ENCODE measurements at places on chromosomes 3 and 15. TPM values are rescaled to one million over a fixed set of nuclear protein-coding genes. Genes with fewer than 3 reads are reported as not detected.
A peak's percentile ranks its signal among the peaks of the same experiment; 100 is the strongest.

DNA sequence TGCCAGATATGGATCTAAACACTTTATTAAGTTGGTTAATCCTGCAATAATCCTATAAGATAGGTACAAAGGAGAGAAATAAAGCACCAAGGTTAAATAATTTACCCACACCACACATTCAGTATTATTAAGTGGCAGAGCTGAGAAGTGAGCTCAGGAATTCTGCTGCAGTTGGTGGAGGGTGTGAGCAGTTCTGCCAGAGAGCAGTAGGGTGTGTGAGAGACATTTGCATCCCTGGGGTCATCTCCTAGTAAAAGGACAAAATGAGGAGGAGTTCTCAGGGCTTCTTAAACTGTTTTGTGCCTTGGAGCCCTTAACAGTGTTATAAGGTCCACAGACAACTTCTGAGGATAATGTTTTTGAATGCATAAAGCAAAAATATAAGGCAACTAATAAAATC, 484.5 kb downstream of the TAFA4 start:
- no peak for DNase-seq
- H3K27me3 ChIP-seq, result no peaks in the 10 kb centered on the region

DNA sequence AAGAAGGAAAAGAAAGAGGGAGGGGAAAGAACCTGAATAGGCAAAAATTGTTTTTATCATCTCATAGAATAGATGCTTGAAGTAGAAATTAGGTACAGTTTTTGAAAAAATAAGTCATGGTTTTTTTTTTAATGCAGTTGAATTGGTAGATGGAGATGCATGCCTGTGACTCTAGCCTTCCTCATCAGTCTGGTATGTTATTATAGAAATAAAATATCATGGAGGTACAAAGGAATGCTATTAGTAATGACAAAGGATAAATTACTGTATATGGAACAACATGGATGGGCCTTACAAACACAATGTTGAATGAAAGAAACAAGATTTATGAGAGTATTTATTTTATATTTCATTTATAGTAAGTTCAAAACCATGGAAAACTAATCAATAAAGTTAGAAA, 162.4 kb upstream of the GALNT15 start:
- DNase-seq, result no peak
- H3K4me3 ChIP-seq, result no peak overlapping the region
- H3K4me1 ChIP-seq, result no peaks in the 10 kb centered on the region
- H3K27ac ChIP-seq, result no peak overlapping the region
- no peaks in the 10 kb centered on the region for H3K36me3 ChIP-seq

TYRO3 gene
- total RNA-seq, result 6.9 TPM

- H3K4me3 ChIP-seq, result no peak overlapping the region
- H3K27ac ChIP-seq, result no peak overlapping the region
- H3K27me3 ChIP-seq, result no peaks in the 10 kb centered on the region
- no peak for DNase-seq
- no peaks in the 10 kb centered on the region for H3K4me1 ChIP-seq
Measured at GRCh38 chr3:1533763-1534162, 440.9 kb downstream of the CNTN6 start.

SQOR gene
- 60.3 TPM for total RNA-seq

DNA sequence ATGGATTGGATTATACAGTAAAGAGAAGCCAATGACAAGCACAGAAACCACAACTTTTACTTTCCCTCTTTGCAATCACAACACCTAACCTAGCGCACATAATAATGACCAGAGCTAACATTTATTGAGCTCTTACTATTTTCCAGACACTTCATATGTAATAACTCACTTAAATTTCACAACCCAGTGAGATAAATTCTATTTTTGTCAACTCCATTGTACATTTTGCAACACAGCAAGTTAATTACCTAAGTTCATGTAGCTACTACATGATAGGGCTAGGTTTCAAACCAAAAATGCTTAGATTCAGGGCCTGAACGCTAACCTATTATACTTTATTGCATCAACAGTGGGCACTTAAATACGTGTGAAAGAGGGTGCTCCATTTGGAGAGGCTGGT, 89.5 kb downstream of the GADL1 start:
- no peak for DNase-seq
- H3K27ac ChIP-seq, result no peak overlapping the region
- no peak overlapping the region for H3K4me3 ChIP-seq
- H3K36me3 ChIP-seq, result no peaks in the 10 kb centered on the region
- H3K27me3 ChIP-seq, result no peaks in the 10 kb centered on the region

GRCh38 chr15:73585871-73586654, 47.1 kb downstream of the NPTN start:
- H3K27me3 ChIP-seq, result no peaks in the 10 kb centered on the region
- DNase-seq, result no peak
- H3K4me3 ChIP-seq, result no peak overlapping the region
- no peak overlapping the region for H3K27ac ChIP-seq
- no peaks in the 10 kb centered on the region for H3K36me3 ChIP-seq

ZIC1 gene
- total RNA-seq, result 6.1 TPM

FANCD2OS gene
- total RNA-seq, result not detected

DNA sequence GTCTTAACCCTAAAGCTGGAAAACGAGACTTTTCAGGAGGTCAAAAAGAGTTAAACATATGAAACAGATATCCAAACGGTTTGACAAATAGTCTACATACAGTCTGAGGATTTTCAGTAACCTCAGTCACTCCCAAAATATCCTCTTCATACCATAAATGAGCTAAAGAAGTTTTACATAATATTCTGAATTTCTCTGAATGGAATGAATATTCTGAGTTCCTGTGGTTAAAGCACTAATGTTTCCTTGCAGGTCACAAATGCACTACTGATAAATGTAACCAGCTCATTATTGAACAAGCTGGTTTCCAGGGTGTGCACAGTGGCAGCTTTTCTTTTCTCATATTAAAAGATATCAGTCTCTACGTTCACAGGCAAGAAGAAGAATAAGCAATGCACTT, 137.4 kb upstream of the POU1F1 start:
- H3K27ac ChIP-seq, result no peak overlapping the region
- H3K4me1 ChIP-seq, result no peaks in the 10 kb centered on the region
- H3K36me3 ChIP-seq, result no peaks in the 10 kb centered on the region

DNA sequence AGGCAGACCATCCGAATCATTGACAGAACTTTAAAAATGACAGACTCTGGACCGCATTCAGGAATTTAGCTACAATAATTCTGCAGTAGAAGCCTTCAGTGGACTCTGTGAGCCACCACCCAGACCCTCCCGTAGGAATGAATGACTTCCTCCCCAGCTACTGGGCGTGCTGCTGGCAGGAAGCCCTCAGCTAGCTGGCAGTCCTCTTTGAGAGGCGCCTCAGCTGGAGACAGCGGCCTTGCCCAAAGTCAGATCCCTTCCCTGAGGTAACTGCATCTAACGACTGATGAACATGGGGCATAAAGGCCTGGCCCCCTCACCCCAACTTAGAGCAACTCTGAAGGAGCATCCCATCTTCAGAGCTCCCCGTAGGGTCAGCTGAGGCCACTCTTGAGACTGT, 25.8 kb downstream of the CRABP1 start:
- no peaks in the 10 kb centered on the region for H3K36me3 ChIP-seq
- H3K4me3 ChIP-seq, result no peak overlapping the region
- DNase-seq, result no peak
- H3K27me3 ChIP-seq, result no peaks in the 10 kb centered on the region
- H3K27ac ChIP-seq, result no peak overlapping the region
- no peaks in the 10 kb centered on the region for H3K4me1 ChIP-seq

A4GNT gene
- total RNA-seq, result not detected

- peak overlapping the region; percentile 75 for H3K27ac ChIP-seq
- no peaks in the 10 kb centered on the region for H3K4me1 ChIP-seq
- no peaks in the 10 kb centered on the region for H3K27me3 ChIP-seq
- H3K36me3 ChIP-seq, result no peaks in the 10 kb centered on the region
Measured at GRCh38 chr3:27643355-27643754, 78.8 kb downstream of the EOMES start.

- no peak overlapping the region for H3K27ac ChIP-seq
- no peak for DNase-seq
- H3K36me3 ChIP-seq, result no peaks in the 10 kb centered on the region
- H3K4me1 ChIP-seq, result no peaks in the 10 kb centered on the region
- H3K27me3 ChIP-seq, result no peaks in the 10 kb centered on the region
- H3K4me3 ChIP-seq, result no peak overlapping the region
Measured at GRCh38 chr3:19347671-19348070, 199.4 kb downstream of the KCNH8 start.

COL8A1 gene
- total RNA-seq, result 13.6 TPM

- peaks cover 30% of the 10 kb centered on the region for H3K36me3 ChIP-seq
- no peak overlapping the region for H3K27ac ChIP-seq
- no peaks in the 10 kb centered on the region for H3K4me1 ChIP-seq
- no peaks in the 10 kb centered on the region for H3K27me3 ChIP-seq
- DNase-seq, result no peak
Measured at GRCh38 chr15:40982855-40983254, 29.6 kb downstream of the CHAC1 start.
